ENCODE measurements at places on chromosomes 6 and 20. TPM values are rescaled to one million over a fixed set of nuclear protein-coding genes. Genes with fewer than 3 reads are reported as not detected.

GRCh38 chr6:122400121-122400450, 634 bp downstream of the HSF2 start:
- DNase-seq: no peak

DNA sequence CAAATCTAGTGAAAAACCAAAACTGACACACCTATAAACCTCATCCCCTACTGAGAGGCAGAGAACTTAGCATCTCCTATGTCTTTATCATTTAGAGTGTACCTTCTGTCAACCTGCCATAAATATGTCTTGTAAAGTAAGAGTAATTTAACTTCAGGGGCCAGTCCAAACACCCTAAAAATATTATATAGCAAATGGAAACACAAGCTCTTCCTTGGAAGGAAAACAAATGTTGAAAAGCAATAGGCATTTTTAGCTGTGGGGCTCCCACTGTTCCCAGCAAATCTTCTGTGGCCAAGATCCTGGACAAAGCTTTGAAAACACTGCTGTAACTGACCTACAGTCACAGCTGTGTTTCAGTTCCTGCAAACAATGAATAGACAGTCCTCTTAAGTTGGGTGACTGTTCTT, 140.0 kb upstream of the RNF217 start:
- DNase-seq: no peak

- DNase-seq: no peak
These were observed 114.4 kb upstream of the PRND start for GRCh38 chr20:4607287-4607713.

DNA sequence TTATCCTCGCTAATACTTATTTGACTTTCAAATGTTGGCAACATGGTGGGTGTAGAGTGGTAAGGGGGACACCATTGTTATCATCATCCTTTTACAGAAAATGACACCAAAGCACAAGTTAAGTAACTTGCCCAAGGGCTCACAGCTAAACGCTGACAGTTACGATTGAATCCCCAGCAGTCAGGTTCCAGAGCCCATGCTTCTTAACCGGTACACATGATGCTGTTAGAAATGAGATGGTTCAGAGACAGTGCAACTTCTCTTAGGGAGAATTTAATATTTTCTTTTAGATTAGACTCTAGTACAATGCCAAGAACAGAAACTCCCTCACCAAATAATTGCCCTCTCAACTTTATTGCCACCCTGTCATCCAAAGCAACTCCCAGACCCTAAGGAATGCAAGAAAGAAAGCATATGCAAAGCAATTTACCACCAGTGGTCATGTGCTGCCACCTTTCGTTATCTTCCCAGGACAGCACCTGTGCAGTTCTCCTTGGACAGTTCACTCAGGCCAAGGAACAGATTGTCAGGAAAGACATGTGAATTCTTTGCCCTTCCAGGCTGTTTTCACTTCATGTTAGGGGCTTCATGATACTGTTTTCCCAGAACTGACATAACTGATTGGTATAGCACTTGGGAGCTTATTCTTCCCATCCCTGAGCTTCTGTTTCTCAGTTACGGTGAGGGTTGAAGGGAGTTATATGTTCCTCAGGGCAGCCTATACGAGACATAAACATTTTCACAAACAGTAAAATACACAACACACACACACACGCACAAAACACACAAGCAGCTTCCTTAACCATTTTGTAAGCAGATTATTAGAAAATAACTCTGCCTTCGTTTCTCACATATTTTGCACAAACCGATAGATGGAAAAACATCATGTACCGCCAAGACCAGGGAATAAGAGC, 5.1 kb downstream of the HLA-DMA start:
- no peak for DNase-seq

DNA sequence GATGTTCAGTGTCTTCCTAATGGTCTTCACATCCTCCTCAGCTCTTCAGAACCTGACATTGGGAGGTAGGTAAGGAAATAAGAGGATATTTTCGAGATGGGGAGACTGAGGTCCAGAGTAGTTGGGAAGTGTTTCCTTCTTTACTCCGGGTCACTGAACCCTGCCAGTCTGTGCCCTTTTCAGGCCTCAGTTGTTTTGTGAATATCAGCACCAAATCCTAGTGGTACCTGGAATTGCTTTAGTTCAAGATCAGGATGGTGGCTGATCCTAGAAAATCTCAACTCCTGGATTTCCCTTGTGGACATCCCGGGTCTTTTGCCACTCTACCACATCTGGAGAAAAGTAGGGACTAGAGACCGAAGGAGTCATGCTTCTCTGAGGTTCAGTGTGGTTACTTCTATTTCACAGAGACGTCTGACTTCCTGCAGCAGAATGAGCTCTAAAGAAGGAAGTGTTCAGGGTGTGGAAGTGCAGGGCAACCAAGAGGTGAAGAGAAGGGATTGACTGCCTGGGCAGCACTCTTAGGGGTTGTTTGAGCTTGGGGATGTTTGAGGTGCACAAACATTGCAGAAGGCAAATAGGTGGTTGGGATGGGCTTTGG, 995 bp downstream of the STK4 start:
- no peak for DNase-seq

DNA sequence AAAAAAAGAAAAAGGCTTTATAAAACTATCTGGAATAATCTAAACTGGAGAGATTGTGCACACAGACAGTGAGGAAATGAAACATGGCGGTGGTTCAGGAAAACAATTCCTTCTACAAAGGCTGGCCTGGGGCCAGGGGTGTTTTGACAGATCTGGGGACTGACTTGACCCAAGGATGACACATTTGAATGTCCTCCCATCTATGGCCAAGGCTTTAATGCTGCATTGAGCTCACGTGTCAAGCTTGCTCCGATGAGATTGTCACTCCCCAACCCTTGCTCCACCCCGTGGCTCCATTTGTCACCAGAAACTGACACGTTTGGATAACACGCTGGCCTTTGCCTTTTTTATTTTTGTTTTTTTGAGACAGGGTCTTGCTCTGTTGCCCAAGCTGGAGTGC, 156.1 kb downstream of the ZFP64 start:
- no peak for DNase-seq

DNA sequence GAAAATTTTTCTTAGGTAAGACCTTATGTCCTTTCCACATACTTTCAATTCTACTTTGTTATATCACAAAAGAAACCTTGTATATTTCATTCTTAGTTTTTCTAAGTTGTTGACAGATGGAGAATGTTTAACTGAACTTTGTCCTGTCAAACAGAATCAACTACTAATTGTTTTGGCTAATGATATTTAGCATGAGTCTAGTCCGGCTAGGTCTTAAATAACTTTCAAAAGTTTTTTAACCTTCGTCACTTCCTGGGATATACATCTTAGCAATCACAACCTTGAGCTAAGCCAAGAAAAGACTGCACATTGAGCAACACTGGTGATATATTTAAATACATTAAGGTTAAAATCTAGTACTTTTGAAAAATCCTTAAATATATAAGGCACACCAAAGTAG, 62.9 kb upstream of the RUNX2 start:
- DNase-seq: no peak

GRCh38 chr6:5250911-5251310, 9.8 kb downstream of the LYRM4 start:
- DNase-seq: no peak

DNA sequence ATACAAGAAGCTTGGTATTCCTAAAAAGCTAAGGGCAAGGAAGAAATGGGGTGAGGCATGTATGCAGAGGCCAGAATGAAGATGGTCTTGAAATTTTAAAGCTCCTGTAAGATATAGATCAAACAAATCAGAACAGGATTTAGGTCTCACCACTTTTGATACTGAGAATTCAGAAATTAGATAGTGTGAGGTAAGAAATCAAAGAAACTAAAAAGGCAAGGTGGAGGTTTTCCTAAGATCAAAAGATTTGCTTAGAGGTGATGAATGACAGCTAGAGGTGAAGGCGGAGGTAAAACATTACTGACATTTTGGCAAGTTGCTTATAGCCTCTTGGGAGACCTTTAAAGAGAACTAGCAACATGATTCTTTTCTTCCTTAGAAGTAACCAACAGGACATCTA, 225.2 kb upstream of the SGK1 start:
- DNase-seq: no peak

DNA sequence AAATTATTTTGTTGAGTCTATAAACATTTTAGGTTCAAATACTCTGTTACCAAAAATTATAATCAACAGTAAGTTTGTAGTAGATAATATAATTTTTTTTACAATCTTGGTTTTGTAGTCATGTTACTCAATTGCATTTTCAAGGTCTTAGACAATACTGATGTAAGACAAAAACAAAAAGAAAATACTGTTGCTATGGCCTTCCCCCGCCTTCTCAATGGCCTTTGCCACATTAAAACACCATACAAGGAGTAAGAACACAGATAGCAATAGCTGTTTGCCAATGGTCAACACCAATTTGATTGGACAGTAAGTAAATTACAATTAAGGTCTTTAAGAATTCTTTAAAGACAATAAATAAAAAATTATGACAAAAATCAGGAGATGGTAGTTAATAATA, 450.2 kb downstream of the CDC5L start:
- no peak for DNase-seq

Gene FILIP1
- total RNA-seq: 85.8 TPM

Gene THBS2
- 74.8 TPM for total RNA-seq

Gene PAX1
- not detected for total RNA-seq

Gene NKX2-4
- total RNA-seq: not detected
